ENCODE measurements at places on chromosomes 12 and 14. TPM values are rescaled to one million over a fixed set of nuclear protein-coding genes. Genes with fewer than 3 reads are reported as not detected.
A peak's percentile ranks its signal among the peaks of the same experiment; 100 is the strongest.

DNA sequence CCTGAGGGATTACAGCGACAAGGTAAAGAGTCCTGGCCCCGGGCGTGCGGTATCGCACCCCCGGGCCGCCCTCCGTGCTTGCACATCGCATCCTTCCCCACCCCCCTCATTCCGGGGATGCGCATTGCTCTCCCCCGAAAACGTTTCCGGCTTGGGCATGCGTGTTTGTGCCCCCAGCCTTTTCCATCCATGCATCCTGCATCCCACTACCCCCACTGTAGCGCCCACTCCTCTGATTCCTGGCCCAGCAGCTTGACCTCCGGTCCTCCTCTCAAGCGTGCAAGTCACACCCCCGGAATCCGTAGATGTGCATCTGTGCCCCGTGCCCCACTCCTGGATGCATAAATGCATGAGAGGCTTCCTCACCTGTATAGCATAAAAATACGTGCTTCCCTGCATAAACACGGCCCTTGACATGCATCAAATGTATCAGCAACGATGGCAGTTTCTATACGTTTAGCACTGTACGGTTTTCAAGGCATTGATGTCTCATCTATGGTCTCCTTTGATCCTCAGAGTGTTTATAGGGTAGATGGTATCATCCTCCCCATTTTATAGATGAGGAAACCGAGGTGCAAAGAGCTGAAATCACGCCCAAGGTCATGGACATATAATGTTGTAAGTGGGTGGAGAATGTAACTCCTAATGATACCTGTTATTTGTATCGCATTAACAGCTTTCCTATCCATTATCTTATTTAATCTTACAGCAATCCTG, 484 bp downstream of the RIC8B start:
- DNase-seq = peak; percentile 32

DNA sequence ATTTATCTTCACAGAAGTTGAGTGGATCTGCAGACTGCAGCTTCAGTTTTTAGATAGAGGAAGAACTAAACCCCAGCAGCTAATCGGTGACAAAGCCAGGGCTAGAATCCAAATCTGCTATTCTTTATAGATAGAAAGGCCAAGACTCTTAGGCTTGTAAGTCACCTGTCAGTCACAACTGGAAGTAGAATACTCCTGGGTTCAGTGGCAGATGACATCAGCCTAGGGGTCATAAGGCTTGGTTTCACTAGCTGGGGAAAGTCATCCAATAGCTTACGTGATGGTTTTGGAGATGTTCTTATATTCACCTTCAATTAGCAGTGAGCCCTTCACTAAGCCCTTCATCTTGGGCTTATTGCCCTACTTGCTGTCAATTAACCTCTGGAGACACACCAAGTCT, 93.4 kb downstream of the APAF1 start:
- no peak for DNase-seq

The SLC4A8 gene
- total RNA-seq = 25.3 TPM

DNA sequence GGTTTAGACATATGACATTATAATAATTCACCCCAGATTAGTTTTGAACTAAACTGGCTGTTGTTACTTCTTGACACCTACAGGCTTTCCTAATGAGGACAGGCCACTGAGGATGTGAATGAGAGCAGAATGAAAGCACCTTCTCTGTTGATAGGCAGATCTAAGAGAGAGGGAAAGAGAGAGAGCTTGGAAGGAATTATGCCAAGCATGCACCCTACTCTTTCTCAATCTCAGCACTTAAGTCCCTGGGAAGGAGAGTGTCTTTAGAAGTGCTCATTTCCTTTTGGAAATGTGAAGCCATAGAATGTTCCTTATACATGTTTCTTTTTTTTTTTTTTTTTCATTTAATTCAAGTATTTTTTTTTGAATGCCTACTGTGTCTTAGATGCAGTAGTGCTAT, 49.0 kb downstream of the TBC1D15 start:
- no peak for DNase-seq

DNA sequence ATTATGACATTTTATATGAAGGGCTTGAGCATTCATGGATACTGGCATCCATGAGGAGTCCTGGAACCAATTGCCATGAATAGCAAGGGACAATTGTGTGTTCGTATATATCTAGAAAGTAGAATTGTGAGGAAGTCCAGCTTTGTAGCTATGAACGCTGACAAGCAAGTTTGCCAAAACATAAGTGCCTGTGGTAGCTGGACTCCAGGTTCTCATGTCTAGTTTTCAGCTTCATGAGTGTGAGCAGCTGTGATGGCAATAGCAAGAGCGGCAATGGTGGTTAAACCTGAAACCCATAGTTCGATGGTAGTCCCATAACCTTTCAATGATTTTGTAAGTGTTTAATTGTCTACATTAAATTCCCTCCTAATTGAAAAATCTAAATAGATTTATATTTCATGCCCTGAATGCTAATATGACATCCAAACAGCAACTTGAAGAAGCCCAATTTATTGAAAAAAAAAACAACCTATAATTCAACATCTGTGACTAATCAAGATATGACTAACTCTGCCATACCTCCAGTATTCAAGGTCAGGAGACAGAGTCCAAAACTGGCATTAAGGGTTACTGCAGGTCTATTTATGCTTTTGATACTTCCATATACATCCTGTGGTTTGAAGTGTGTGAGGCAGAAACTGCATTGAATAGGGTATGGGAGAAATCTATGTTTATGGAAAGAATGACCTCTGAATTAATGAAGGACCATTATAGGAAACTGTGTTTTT, 50.3 kb upstream of the PCED1B start:
- no peak for DNase-seq

All from frontal cortex (tissue), 4 donors.